Anterior cingulate cortex (tissue), 58 donors: ENCODE measurements at places on chromosomes 12 and 14.

- no peak for DNase-seq
Measured at GRCh38 chr14:20112321-20112720, 1.8 kb downstream of the OR4K17 start.

GRCh38 chr12:124940143-124940392, 25.6 kb upstream of the UBC start:
- no peak for DNase-seq

DNA sequence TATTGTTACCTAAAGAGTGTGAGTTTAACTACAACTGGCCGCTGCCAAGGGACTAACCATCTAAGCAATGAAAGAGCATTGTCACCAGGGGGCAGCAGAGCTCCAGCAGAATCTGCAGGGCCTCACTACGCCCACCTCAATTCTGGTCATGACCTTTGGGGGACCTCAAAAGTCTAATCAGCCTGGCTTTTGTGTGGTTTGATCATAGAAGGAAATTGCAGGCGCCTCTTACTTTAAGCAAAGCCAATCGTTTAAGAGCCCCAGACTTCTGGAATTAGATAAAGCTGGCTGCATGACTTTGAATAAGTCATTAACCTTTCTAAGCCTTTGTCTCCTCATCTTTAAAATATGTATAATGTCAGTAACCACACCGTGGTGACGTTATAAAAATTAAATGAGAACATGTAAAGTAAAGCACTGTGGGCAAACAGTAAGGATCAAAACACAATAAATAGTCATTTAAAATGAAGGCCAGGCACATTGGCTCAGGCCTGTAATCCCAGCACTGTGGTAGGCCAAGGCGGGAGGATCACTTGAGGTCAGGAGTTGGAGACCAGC, 58.6 kb downstream of the TBX3 start:
- DNase-seq: no peak

- DNase-seq: no peak
Measured at GRCh38 chr12:102702447-102703114, 214.5 kb downstream of the PAH start.

DNA sequence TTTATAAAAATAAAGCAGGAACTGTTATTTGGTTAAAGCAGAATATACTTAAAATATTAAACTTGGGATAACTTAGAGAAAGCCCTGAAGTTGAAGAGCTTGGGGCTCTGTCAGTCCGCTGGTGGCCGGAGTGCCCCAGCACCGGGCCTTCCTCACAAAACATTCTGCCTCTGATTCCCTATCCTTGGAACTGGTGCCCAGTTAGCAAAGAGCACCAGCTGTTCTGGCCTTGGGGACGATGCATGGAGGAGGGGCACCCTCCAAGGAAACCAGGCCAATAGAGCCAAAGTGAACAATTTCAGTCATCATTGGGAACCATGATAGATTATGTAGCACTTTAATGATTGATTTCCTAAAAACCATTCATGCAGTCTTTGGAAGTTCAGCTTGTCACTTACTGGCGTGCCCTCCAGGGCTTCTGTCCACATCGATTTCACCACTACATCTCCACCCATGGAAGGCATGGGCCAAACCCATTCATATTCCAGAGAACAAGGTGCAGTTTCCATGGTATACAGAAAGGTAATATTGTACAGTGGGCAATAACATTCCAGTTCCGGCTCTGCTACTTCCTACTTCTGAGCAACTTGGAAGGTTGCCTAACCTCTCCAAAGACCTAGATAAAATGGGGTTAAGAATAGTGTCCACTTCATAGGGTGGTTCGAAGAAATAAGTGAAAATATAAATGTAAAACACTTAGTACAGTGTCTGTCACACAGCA, 145.9 kb downstream of the ETV6 start:
- DNase-seq: no peak
